ENCODE measurements at places on chromosomes 16 and 17.
A peak's percentile ranks its signal among the peaks of the same experiment; 100 is the strongest.

DNA sequence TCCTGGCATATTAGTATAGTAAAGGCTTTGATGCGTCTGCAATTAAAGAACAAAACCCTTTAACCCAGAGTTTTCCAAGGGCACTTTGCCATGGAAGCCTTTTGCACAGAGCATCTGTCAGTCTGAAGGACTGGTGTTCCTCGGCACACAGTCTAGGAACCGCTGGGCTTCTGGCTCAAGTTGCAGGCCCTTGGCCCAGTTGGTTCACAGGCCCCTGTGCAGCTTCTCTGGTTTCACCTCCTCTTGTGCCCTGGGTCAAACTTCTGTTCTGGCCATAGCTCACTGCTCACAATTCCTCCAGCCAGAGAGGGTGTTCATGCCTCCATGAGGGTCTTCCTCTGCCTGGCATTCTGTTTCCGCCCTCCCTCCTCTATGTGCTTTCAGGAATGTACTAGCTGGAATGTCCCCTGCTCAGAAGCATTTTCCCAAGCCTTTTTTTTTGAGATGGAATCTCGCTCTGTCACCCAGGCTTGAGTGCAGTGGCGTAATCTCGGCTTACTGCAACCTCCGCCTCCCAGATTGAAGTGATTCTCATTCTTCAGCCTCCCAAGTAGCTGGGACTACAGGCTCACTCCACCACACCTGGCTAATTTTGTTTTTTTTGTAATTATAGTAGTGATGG is 34.5 kb upstream of the TEX2 start:
- DNase-seq, result no peak

- no peak for DNase-seq
Observed at GRCh38 chr16:79658301-79659033, 57.9 kb upstream of the MAF start.

DNA sequence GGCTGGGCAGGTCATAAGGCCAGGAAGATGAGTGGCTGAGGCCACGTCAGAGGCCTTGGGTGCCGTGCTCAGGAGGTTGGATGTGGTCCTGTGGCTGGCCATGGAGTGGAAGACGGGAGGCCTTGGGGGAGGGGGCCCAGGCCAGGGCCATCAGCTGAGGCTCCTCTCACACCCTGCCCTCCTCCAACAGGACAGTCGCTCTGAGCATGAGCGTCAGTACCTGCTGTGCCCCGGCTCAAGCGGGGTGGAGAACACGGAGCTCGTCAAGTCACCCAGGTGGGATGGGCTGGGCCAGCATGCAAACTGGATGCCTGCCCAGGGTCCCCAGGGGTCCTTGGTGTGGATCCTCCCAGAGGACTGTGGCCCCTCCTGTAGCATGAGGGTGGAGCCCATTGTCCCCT is 19.2 kb downstream of the POLR3E start:
- DNase-seq, result no peak

GRCh38 chr16:31111881-31112466 is 3.8 kb downstream of the BCKDK start:
- DNase-seq, result no peak

GRCh38 chr16:3829631-3830536 is 50.6 kb downstream of the CREBBP start:
- no peak for DNase-seq

- DNase-seq, result no peak
Observed at GRCh38 chr16:89155184-89155679, 16.3 kb upstream of the CDH15 start.

- no peak for DNase-seq
Observed at GRCh38 chr16:77555791-77556190, 121.0 kb upstream of the ADAMTS18 start.

- DNase-seq, result no peak
Observed at GRCh38 chr17:64964796-64965195, 45.5 kb upstream of the LRRC37A3 start.

DNA sequence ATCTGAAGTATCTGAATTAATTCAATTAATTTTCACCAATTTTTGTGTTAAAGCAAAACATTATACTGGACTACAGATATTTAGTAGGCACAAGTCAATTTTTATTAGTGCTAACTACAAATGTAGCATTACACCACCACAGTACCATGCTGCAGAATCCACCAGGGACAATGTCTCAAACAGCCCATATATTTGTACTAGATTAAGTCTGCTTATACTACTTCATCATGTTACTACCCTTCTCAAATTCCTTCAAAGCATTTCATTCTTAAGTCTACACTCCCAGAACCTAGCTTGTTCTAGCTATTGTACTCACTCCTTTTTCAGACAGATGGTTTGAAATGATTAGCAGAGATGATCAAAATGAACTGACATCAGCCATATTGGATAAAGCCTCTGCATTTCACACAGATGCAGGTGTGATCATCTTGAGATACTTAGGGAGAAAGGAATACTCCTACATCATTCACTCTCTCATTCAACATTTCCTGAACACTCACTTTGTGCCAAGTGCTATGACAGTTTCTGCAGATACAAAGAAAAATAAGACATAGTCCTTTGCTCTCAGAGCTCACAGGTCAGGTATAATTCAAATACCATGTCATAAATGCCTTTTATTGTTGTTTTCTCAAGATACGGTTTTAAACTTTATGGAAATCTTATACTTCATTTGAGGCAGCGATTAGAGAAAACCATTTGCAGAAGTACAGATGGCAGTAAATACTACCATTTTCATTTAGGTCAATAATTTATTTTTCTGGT is 47.7 kb downstream of the SMURF2 start:
- DNase-seq, result no peak

- no peak for DNase-seq
Observed at GRCh38 chr17:61160204-61160603, 239.4 kb upstream of the TBX2 start.

- no peak for DNase-seq
Observed at GRCh38 chr16:86127366-86127765, 228.4 kb downstream of the IRF8 start.

DNA sequence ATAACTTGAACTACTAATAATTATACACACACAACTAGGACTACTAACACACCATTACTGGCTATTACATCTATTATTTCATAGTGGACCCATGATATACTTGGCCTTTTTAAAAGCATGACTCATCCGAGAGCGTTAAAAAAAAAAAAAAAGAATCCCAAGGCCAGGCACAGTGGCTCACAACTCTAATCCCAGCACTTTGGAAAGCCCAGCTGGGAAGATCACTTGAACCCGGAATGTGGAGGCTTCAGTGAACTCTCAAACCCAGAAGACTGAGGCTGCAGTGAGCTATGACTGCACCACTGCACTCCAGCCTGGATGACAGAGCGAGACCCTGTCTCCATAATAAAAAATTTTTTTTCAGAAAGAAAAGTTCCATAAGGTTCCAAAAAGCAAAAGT is 3.1 kb downstream of the GLG1 start:
- no peak for DNase-seq

DNA sequence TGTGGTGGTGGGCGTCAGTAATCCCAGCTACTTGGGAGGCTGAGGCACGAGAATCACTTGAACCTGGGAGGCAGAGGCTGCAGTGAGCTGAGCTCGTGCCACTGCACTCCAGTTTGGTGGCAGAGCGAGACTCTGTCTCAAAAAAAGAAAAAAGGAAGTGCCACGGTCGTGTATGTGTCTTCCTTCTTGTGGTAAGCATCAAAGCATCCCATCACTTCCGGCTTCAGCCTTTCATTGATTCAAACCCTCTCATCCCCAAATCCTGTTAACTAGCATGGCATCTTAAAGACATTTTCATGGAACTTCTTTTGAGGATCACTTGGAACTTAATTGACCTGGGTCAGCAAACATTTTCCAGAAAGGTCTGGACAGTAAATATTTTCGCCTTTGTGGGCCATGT is 126.2 kb downstream of the CPPED1 start:
- peak; percentile 84 for DNase-seq

DNA sequence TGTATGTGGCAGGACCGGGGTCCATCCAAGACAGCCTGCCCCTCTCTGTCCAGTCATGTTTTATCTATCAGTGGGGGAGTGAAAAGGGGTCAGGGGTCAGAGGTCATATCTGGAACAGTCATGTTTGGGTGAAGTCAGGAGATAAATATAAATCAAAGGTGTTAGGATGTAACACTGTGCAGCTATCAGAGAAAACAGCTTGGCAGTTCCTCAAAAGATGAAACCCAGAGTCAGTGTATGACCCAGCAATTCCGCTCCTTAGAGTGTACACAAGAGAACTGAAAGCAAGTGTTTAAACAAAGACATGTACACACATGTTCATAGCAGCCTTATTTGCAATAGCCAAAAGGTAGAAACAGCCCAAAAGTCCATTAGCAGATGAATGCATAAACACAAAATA is 361.3 kb downstream of the FOXL1 start:
- DNase-seq, result no peak

- DNase-seq, result no peak
Observed at GRCh38 chr17:17398943-17399926, 77.6 kb upstream of the MED9 start.

DNA sequence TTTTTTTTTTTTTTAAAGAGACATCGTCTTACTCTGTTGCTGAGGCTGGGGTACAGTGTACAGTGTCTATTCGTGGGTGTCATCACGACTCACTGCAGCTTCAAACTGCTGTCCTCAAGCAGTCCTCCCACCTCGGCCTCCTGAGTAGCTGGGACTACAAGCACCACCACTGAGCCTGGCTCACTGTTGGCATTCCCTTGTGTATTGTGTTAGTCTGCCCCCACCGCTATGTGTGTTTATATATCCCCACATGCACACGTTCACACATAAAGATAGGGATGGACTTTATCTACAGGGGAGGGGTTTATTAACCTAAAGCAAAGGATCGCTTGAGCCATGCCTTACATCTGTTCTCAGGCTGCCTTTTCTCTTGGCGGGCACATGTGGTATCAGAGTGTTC is 63.8 kb downstream of the SEC14L1 start:
- DNase-seq, result no peak

DNA sequence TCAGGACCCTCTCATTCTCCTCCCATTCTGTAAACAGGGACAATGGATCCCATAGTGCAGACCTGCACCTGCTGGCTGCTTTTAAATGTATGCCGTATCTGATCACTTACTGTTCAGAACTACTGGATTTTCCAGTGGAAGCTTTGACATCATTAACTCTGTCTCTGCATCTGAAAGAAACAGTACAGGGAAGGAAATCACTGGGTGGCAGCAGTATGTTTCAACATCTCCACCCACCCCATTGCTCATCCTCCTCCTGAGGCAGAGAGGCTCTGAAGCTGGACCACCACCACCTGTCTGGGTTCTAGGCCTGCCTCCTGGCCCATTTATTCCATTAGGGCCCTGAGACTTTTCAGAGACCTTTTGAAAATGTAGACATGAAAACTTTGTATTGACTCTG is 2.6 kb downstream of the CCL15 start:
- DNase-seq, result no peak

- no peak for DNase-seq
Observed at GRCh38 chr17:31250229-31250628, 46.8 kb downstream of the OMG start.

All from Jurkat, Clone E6-1 (cell line).